ENCODE measurements at places on chromosomes 16 and 17.

DNA sequence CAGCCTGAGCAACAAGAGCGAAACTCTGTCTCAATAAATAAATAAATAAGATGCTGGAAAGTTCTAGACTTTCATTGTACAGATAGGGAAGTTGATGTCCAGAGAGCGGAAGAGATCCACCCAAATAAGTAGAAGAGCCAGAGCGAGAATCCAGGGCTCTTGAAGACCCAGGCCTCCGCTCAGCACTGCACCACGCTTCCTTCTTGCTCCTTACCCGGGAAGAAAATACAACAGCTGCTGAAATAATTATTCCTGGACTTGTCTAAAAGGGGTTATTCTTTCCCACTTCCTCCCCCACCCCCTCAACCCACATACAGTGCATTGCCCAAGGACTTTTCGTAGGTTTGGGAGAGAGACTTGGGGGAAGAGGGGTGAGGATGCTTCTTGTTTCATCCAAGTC lies 26.7 kb downstream of the CDK5RAP3 start:
- no peak for DNase-seq

DNA sequence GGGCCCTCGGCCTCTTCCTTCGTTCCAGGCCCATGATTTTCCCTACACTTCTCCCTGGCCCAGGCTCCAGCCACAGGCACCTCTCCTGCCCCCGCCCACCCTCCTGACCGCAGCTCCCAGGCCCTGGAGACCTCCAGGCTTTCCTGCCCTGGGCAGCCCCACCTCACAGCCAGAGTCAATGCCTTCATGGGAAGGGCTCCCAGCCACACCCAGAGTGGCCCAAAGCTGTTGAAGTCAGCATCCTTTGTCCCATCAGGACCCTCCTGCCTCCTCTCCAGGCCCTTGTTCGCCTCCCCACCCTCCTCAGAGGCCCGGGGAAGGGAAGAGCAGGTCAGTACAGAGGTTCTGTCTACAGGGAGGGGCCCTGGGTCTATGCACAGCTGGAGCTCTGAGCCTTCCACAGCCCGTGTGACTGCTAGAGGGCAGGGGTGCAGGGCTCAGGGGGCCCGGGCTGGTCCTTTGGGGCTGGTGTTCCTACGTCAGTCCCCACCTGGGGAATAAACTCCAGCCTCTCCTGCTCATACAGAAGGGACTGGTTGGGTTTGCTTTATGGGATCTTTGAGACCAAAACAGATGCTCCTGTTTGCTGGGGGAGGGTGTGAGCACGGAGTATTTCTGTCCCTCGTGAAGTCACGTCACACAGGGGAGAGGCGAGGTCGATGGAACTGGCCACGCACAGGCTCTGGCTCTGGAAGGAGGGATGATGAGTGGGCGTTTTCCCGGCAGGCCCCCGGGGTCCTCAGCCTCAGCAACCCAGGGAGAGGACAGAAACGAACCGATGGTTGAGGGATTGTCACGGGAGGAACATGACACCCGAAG lies 20.3 kb downstream of the TRARG1 start:
- no peak for DNase-seq

DNA sequence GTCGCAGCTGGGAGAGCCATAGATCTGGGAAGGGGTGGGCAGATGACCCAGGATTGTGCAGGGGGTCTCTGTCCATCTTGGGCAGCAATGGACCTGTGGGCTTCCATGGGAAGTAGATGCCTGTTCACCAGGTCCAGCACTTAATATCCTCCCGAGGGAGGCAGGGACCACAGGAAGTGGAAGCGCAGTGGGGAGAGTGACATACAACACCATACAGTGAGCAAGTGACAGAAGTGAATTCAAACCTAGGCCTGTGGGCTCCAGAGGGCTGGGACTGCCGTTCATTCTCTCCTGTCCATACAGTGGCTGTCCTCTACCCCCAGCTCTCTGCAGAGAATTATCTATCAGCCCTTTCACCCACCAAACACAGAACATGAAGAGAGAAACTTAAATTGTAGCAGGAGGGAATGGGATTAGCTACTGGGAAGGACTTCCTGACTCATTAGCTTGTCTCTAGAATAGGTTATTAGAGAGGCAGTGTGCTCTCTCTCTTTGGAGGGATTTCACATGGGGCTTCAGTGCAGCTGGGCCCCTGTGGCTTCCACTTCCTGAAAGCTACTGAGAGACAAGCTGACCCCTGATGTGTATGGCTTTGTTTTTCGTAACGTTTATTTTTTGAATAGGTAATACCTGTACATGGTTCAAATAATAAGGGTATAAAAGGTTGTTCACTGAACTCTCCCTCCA lies 13.1 kb upstream of the SEZ6 start:
- no peak for DNase-seq

DNA sequence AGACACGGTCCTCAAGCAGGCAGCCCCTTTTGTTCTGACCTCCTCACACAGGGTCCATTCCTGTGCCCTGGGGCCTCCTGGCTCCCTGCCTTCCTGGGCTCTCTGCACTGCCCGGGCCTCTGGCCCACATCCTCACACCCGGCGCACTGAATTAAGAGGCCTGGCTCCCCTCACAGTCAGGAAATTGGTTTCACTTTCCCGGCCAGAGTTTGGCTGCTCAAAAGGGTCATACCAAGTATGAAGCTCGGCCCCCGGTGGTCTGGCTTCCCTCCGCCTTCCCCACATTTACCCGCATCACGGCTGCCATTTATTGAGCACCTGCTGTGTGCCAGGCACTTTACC lies 220.0 kb downstream of the NTN1 start:
- DNase-seq, result no peak
